ENCODE measurements at places on chromosomes 2 and 18.

DNA sequence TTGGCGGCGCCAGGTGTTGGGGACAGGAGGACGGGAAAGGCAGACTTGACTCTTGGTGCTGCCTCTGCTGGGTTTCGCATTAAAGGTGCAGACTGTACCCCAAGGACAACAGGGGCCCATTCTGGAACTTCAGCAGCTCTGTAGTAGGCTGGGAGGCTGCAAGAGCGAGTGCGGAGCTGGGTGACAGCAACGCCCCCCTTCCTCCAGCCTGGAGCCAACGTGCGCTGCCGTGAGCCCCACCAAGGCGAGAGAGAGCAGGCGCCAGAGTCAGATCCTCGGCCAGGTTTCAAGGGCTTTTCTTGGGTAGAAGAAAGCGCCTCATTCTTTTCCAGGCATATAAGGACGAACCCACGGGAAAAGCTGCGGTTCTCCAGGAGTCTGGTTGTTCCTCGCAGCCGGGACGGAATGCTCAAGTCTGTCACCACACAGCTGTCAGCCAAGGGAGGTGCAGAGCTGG, 1.9 kb downstream of the DOK6 start:
- DNase-seq: peak; percentile 36

GRCh38 chr2:177000061-177000714, 212.4 kb upstream of the HNRNPA3 start:
- DNase-seq: no peak

DNA sequence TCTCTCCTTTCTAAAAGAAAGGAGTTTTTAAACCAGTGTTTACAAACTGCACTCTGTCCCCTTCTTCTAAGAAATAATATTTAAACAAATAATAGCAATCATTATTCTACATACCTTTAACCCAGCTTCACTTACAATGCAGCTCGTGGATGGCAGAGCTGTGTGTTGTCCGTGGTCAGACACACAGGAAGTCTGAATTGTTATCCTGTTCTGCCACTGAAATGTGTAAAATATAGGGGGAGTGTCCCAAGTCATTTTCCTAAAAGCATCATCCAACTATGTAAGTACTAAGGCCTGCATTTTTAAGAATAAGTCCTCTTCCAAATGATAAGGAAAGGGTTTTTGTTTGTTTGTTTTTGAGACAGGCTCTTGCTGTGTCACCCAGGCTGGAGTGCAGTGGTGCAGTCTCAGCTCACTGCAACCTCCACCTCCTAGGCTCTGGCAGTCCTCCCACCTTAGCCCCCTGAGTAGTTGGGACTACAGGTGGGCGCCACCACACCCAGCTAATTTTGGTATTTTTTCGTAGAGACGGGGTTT, 2.7 kb upstream of the PPP4R1 start:
- no peak for DNase-seq

DNA sequence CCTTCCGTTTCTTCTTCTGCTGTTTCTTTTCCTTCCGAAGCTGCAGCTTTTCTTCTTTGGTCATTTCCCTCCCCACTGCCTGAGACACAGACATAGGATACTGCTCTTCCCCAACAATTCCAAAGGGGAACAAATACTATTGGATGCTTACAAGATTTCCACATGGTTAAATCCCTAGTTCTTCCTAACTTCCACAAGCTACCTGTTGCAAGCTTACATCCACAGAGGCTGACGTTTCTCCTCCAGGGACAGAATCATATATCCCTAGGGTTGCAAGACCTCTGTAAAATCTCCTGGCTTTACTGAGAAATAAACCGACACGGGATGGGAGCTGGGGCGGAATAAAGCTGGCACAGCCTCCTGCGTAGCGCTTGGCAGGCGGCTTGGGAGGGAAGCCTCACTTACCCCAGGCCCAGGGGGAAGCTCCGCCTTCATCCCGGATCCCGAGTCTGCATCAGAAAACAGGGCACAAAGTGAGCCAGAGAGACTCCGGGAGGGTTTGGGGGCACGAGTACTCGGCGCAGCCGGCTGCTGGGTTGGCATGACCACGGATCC, 590 bp downstream of the EIF2B4 start:
- no peak for DNase-seq

- DNase-seq: no peak
These were observed 70.0 kb downstream of the HDAC4 start for GRCh38 chr2:239330836-239331235.

GRCh38 chr2:78814331-78814986, 211.0 kb upstream of the REG3G start:
- no peak for DNase-seq

GRCh38 chr2:113765276-113765675, 8.8 kb upstream of the SLC35F5 start:
- no peak for DNase-seq

- DNase-seq: no peak
These were observed 116.3 kb downstream of the ZNF236 start for GRCh38 chr18:76938619-76939018.

GRCh38 chr18:68713131-68713530, 1.8 kb downstream of the TMX3 start:
- DNase-seq: no peak

DNA sequence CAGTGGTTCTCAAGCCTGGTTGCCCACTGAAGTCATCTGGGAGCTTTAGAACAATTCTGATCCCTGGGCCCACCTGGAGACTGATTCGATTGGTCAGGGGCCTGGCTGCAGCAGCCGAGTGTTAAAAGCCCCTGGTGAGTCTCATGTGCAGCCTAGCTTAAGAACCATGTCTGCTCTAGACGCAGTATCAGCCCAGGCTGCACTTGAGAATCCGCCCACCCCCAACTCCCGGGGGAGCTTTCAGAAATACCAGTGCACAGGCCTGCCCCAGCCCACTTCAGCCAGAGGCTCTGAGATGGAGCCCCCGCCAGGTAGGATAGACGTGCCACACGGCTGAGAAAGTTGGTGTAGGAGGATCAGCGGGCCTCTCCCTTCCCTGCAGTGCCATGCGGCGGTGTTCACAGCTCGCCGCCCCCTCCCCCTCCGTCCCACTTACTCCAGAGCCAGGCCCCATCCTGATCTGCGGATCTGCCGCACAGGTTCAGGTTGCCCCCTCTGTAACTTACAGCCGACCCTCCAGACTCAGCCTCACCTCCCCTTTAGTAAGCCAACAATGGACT, 209.0 kb upstream of the RAB12 start:
- no peak for DNase-seq

GRCh38 chr2:69830045-69830905, 815 bp downstream of the GMCL1 start:
- peak; percentile 10 for DNase-seq

DNA sequence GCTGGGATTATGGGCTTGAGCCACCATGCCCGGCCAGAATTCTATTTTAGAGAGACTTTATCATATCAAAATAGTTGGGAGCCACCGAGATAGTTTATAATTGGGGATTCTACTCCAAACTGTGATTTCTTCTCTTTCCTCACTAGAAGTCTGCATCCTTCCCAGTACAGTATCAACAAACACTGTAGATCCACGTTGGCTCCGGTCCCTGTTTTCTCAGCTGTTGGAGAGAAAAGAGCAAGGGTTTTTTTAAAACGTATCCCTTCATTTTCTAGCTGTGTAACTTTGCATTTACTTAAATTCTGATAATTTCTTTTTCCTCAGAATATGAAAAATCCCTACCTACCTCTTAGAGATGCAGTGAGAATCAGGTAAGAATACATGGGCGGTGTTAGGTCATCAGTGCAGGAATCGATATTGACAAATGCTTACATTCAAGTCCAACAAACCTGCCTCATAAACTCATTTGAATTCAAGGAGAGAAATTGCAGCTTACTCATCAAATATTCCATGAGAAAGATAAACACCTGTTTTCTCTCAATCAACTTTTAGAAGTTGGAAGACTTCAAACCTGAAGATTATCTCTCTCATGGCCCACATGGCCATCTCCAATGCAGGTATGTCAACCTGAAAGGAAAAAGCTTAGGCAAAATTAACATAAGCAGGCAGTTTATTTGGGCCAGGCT, 17.7 kb upstream of the PDCL3 start:
- DNase-seq: no peak

GRCh38 chr2:207238831-207239701, 73.3 kb upstream of the KLF7 start:
- DNase-seq: no peak

DNA sequence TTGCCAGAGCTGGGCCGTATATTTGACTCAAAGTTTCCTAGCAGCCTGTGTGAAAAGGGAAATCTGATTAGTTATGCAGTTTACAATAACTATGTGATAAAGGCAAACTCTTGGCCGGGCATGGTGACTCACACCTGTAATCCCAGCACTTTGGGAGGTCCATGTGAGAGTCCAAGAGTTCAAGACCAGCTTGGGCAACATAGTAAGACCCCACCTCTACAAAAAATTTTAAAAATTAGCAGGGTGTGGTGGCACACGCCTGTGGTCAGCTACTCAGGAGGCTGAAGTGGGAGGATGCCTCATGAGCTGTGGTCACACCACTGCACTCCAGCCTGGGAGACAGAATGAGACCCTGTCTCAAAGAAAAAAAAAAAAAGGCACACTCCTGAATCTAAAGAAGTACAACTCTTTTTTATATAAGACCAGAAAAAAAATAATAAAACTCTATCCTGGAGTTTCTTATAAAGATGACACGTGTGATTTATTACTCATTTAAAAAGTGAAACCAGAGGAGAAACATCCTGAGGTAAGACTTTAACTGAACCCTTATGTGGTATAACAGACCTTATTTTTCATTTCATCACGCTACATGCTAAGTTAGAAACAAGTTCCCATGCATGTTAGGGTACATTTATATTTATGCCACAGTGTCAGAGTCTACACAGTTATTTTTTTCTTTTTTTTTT, 32.6 kb upstream of the KCMF1 start:
- DNase-seq: no peak
